Tibial nerve (tissue), 4 donors: ENCODE measurements at places on chromosomes 2 and 18.

DNA sequence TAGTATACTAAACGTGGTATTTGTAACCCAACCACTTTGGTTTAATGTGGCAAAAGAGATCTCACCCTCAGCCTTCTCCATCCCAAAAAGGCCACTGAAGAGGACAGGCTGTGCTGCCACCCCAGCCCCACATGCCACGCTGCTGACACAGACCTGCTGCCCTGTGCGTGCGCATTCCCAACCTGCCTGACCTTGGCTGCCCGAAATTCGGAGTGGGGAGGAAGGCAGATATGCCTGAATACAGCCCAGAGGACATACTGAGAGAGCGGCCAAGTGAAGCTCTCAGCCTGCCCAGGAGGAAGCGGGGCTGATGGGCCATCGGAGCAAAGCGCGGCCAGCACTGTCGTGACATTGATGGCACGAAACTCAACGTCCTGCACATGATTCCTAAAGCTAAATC, 70.0 kb downstream of the HDAC4 start:
- no peaks in the 10 kb centered on the region for H3K4me1 ChIP-seq
- H3K27ac ChIP-seq, result no peak overlapping the region
- no peaks in the 10 kb centered on the region for H3K27me3 ChIP-seq
- no peak for DNase-seq
- H3K36me3 ChIP-seq, result no peaks in the 10 kb centered on the region

GRCh38 chr2:172462373-172462848, 35.0 kb downstream of the ITGA6 start:
- H3K36me3 ChIP-seq, result no peaks in the 10 kb centered on the region
- DNase-seq, result no peak
- no peaks in the 10 kb centered on the region for H3K27me3 ChIP-seq
- no peak overlapping the region for H3K4me3 ChIP-seq

DNA sequence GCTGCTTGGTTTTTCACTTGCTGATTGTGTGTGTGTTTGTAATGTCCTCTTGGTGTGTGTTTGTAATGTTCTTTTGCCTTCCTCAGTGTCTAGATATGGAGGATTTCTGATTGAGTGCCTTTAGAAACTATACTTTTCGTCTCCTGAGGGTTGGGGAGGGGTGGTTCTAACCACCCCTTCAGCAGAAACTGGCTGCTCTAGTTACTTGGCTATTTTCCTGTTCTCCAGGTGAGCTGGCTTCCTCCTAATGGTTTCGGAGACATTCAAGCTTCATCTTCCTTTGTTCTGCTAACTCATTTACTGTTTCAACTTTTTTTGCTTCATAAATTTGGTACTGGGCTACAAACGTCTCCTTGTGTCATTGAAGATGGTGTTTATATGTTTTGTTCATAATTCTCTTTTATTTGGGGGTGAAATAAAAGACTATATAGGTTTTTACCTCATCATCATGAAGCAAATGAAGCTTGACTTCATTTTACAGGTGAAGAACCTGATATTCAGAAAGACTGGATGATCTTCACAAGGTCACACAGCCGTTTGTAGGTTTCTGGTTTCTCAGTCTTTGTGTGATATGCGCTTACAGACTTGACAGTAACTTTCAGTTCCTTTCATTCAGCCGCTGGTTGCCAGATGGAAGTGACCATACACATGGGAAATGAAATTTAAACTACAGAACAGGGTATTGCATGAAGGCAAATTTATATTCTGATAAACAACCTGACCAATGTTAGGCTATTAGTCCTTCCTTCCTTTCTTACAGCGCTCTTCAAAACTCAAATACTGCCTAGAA, 238.5 kb downstream of the GALR1 start:
- H3K36me3 ChIP-seq, result no peaks in the 10 kb centered on the region
- H3K4me1 ChIP-seq, result no peaks in the 10 kb centered on the region
- H3K27me3 ChIP-seq, result no peaks in the 10 kb centered on the region
- DNase-seq, result no peak
- H3K4me3 ChIP-seq, result no peak overlapping the region

DNA sequence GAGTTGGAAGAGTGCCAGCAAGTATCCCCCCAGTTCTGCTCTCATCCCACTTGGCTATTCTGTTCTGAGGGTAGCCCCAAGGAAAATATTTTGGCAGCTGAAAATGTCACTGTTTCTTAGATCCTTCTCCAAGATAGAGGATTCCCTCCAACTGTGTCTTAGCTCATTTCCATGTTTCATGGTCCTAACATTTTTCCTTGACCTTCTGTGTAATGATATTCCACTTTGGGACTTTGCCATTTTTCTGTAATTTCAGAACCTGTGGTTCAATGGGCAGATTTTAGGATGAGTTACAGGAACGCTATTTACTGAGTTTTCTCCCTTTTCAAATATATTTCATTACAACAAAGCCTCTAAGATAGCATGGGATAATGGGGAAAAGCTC, 34.7 kb downstream of the NHEJ1 start:
- H3K4me3 ChIP-seq, result no peak overlapping the region
- H3K36me3 ChIP-seq, result peaks cover 13% of the 10 kb centered on the region
- H3K27ac ChIP-seq, result no peak overlapping the region
- no peak for DNase-seq
- H3K27me3 ChIP-seq, result no peaks in the 10 kb centered on the region

GRCh38 chr2:206728277-206729199, 10.3 kb upstream of the DYTN start:
- no peaks in the 10 kb centered on the region for H3K4me1 ChIP-seq
- H3K27me3 ChIP-seq, result no peaks in the 10 kb centered on the region
- no peak for DNase-seq
- H3K4me3 ChIP-seq, result no peak overlapping the region
- no peaks in the 10 kb centered on the region for H3K36me3 ChIP-seq

- no peaks in the 10 kb centered on the region for H3K27me3 ChIP-seq
- no peak overlapping the region for H3K27ac ChIP-seq
- no peaks in the 10 kb centered on the region for H3K36me3 ChIP-seq
- H3K4me1 ChIP-seq, result no peaks in the 10 kb centered on the region
- peak; percentile 4 for DNase-seq
Observed at GRCh38 chr2:71620116-71620515, 166.8 kb downstream of the DYSF start.
